Spinal cord (tissue), 10 donors: ENCODE measurements at places on chromosomes 7 and 10.

- DNase-seq, result no peak
Observed at GRCh38 chr7:130789436-130789835, 55.4 kb upstream of the KLF14 start.

- DNase-seq, result no peak
Observed at GRCh38 chr10:90470966-90471365, 386.9 kb downstream of the HTR7 start.

DNA sequence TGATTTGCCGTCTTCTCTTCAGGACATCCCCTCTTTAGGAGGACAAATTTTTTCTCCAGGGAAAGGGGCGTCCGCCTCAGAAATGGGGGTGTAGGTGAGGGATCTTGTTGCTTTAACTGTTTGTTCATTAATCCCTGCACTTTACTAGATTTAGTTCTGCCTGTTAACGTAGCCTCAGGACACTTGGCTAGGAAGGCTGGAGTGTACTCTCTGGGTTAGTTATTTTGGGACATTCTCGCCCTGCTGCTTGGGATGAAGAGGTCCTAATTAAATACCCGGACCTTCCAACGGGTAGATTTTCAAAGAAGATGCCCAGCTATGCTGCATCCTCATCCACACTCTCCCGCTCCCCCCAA is 552 bp upstream of the ZNF365 start:
- no peak for DNase-seq

GRCh38 chr7:133572087-133572486 is 319.2 kb downstream of the EXOC4 start:
- DNase-seq, result no peak

DNA sequence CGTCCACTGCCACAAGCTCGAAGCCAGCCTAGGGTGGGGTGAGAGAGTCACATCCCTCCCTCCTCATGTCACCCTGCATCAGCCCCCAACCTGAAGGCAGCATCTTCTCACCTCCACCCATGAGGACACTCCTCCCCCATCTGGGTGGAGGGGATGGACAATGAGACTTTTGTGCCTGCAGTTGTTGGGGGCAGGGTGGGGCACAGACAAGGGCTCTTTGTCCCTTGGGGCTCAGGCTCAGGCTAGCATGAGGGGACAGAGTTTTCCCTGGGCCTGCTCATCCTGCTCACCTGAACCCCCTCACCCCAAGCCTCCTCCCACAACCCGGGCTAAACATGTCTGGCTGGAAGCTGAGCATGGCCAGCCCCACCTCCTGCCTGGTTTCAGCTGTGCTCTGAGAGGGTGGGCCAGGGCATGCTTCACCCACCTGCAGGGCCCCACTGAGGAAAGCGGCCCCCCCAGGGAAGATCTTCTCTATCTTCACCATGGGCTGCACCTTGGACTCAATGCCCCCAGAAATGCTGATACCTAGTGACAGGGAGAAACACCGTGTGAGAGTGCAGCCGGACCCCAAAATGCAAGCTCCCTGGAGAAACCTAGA is 9.3 kb downstream of the LZTS2 start:
- no peak for DNase-seq

DNA sequence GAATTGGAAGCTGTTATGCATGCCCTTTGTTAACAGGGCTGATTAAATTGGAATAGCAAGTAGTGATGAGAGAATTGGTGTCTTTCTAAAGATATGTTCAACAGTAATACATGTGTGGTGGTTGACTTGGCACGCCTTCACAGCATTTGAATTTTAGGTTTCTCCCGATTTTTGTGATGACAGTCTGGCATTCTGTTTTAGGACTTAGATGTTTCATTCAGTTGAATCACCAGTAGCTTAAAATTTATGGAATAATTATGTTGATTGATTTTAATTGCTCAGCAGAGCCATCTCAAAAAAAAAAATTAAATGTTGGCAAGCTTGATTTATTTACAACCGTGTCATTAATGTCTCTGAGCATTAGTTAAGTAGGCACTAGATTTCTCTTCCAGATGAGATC is 219.7 kb downstream of the CSTF2T start:
- DNase-seq, result no peak

DNA sequence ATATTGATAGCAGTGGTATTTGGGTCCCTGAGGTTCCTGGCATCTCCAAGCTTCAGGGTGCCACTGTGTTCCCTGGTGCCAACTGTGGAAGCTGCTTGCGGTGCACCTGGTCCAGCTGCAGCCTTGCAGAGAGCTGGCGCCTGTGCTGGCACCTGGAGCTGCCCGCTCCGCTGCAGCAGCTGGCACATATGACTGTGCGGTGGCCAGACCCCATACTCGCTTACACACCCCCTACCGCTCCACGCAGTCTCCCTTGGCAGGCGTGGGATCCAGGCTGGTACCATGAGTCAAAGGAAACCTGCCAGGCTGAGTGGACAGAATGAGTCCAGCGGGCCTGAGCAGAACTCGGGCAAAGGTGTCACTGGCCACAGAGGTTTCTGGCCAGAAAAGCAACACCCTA is 89.9 kb upstream of the JAZF1 start:
- DNase-seq, result no peak

- DNase-seq, result no peak
Observed at GRCh38 chr7:37558320-37559096, 109.8 kb upstream of the ELMO1 start.

DNA sequence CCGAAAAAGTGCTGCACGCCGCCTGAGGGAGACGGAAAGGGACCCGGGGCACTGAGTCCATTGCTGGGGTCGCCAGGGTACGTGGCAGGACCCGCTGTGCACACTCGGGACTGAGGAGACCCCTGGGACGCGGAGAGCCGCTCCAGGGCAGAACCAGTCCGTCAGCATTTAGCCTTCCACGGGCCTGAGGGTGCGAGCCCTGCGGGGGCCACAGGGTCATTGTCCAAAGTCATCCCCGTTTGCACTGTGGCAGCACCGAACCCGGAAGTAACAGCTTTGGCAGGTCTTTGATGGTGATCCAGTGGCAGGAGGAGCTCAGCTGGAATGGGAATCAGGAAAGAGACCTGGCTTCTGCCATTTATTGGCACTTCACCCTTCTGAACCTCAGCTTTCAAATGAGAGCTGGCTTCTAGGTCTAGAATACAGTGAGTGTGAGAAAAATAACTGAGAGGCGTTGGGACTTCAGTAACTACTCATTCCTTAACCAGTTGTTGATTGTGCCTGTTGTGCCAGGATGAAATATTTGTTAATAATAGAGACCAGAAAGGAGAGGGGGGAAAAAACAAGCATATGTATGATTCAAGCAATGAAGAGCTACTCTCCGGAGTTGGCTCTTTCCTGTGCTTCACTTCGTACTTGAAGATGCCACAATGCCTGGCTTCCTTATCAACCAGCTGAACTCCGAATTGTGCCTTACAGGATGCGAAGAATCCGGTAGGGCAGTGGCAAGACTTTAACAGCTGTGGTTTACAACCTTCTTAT is 811 bp upstream of the ARHGAP12 start:
- peak; percentile 60 for DNase-seq

GRCh38 chr7:102047167-102047566 is 229.7 kb downstream of the CUX1 start:
- no peak for DNase-seq

- no peak for DNase-seq
Observed at GRCh38 chr7:131000873-131001272, 266.9 kb upstream of the KLF14 start.

DNA sequence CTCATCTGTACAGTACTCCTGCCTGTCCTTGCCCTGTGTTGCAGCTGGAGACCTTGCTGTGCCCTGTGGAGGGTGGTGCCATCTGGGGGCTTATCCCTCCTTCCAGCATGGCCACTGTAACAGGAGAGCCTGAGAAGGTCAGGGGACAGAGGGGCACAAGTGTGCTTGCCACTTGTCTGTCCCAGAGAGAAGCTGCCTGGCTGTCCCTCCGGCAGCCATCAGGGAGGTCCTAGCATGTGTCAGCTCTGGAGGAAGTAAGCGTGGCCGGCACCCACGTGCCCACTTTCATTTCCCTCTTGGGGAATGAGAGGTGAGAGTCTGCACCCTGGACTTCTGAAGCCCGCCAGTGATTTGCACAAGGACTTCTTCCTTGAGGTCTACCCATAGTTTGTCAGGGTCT is 97.0 kb upstream of the PPIF start:
- no peak for DNase-seq
